Activated CD4-positive, alpha-beta T cell treated with anti-CD3 and anti-CD28 coated beads, Interleukin-10, Interleukin-2, amounts not matched to agents 100 ng/mL and 50 ng/mL, durations not matched to agents 16 hours and 8 hours (primary cell): ENCODE measurements at places on chromosomes 5 and 9.

GRCh38 chr9:131477367-131477766 is 25.4 kb upstream of the POMT1 start:
- no peak for DNase-seq

- DNase-seq, result no peak
Observed at GRCh38 chr5:158855510-158855909, 244.2 kb downstream of the EBF1 start.

- DNase-seq, result no peak
Observed at GRCh38 chr9:18542837-18543405, 69.0 kb downstream of the ADAMTSL1 start.

GRCh38 chr9:68949271-68950000 is 64.5 kb downstream of the PRKACG start:
- DNase-seq, result peak; percentile 47

GRCh38 chr5:112848116-112848811 is 12.8 kb upstream of the SRP19 start:
- peak; percentile 75 for DNase-seq

GRCh38 chr5:115349001-115349817 is 52.8 kb upstream of the CCDC112 start:
- no peak for DNase-seq

- DNase-seq, result no peak
Observed at GRCh38 chr9:15144622-15145061, 162.4 kb downstream of the TTC39B start.

DNA sequence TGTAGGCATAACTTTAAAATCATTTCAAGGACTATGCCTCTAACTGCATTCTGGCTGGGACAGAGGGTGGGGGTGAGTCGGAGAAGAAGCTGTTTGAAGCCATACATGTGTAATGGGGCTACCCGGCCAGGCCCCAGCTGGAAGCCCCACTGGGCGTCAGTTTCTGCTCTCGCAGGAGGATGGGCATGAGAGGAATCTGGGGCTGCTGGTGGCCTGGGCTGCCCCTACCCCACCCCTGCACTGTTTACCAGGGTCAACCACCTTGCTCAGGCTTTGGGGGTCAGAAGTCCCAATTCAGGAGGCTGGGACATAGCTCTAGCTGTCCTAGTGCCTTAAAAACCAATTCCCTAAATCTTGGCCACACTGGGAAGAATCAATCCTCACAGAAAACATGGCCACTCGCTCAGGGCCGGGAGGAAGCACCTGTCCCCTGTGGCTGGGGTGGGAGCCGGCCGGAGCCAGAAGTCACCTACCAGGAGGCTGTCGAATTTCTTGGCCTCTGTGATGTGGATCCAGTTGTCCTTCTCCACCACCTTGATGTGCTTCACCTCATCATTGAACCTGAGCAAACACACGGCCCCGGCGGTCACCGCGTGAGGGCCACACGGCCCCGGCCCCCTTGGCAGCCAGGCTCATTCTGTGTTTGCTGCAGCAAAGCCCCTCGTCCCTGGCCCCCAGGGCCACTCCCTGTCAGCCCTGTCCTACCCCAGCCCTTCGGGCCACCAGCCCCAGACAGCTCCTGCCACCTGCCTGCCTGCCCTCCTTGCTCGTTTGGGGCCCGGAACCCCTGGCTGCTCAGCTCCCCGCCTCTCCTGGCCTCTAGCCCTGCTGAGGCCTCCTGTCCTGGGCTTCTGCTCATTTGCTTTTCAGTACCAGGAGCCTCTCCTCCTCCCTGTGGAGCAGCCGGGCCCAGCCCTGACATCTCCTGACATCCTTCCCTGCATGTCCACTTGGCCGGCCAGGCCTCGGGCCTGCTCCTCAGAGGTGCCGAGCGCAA is 33.6 kb upstream of the SARDH start:
- no peak for DNase-seq

- DNase-seq, result peak; percentile 69
Observed at GRCh38 chr5:169702693-169703481, 65.8 kb downstream of the DOCK2 start.

GRCh38 chr5:4023091-4023752 is 427.6 kb downstream of the IRX1 start:
- no peak for DNase-seq

- no peak for DNase-seq
Observed at GRCh38 chr5:67315082-67315989, 118.7 kb upstream of the CD180 start.

GRCh38 chr9:76718166-76718565 is 46.1 kb upstream of the PCA3 start:
- DNase-seq, result no peak

GRCh38 chr5:81773574-81773973 is 22.7 kb upstream of the SSBP2 start:
- DNase-seq, result no peak

DNA sequence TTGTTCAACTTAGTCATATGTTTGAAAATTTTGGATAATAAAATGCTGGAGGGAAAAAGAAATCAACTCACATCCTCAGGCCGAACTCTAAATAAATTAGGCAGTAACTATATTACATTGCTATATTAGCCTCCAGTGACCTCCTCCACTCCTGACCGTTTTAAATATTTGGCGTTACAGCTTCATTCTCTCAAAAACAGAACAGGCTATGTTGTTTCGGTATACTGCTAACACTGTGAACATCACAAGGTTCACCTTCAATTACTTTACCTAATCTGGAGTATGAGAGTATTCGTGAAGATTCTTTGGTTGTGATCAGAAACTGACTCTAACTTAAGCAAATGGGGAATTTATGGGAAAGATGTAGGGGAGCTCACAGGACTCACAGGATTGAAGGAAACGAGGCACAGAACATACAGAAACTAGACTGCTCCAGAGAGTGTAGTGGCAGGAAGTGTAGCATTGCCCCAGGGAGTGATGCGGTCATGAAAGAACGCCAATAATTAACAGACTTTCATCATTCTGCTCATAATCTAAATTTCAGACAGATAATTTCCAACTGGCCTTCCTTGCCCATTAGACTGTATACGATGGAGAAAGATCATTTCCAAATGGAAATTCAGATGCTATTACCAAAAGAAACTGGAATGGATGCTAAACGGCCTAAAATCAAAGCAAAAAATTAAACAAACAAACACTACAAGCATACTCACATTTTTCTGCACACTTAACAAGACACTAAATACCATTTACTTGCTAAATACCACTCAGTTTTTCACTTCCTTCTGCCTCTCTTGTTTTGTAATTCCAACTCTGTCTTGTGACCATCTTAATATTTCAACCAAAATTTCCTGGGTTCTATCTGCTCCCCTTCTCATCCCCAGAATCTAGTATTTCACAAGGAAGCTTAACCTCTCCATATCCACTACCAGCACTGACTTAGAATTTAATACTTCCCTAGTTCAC is 110.1 kb upstream of the LPAR1 start:
- DNase-seq, result no peak

DNA sequence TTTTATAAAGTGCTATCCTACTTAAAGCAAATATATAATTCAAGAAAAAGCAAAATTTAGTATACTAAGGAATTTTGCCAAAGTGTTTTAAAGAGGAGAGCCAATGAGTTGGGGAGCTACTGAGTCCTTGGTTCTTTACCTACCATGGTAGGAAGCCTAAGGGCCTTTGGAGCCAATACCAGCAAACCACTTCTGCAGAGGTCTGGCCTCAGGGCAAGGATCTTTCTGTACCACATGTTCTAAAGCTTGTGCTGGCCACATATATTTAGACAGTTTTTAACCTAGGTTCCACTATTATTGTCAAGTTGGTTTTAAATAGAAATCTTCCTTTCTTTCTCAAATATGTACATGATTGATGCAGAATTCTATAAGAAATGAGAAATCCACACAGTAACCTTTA is 172.3 kb upstream of the NREP start:
- DNase-seq, result no peak

GRCh38 chr5:112878760-112879159 is 17.7 kb downstream of the SRP19 start:
- DNase-seq, result peak; percentile 82

DNA sequence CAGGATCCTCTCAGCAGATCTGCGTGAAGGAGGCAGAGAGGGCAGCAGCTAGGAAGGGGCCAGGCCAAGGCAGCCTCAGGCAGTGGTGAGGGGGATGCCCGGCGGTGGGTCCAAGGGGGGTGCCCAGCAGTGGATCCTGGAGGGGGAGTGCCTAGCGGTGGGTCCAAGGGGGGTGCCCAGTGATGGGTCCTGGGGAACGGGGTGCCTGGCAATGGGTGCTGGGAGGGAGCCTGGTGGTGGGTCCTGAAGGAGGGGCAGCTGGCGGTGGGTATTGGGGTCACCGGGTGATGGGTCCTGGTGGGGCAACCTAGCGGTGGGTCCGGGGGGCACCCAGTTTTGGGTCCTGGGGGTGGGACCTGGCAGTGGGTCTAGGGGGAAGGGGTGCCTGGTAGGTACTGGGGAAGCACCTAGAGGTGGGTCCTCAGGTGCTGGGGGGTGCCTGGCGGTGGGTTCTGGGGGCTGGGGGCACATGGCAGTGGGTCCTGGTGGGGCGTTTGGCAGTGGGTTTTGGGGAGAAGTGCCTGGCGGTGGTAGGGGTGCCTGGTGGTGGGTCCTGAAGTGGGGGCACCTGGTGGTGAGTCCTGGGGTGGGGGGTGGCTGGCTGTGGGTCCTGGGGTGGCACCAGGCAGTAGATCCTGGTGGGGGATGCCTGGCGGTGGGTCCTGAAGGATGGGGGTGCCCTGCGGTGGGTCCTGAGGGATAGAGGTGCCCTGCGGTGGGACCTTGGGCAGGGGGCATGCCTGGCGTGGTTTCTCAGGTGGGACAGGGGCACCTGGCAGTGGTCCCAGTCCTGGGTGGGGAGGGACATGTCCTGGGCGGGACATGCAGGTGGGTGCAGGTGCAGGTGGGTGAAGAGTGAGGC is 1.9 kb downstream of the LRRC14B start:
- no peak for DNase-seq

DNA sequence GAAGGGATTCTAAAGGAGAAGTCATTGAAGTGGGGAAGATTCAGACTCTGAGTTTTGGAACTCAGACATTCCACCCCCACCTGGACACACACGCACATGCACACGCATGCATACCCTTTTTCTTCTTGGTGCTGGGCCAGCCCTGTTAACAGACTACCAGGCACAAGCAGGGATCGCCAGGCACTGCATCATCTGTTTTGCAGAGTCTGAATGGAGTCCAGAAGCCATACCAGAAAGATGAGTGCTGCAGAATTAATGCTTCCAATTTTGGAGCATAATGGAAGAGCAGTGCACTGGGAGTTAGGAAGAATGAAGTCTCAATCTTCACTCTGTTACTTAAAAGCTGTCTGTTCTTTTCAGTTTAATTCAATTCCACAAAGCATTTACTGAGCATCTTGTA is 95.5 kb downstream of the PDE8B start:
- DNase-seq, result no peak

GRCh38 chr9:105083256-105083655 is 155.3 kb upstream of the ABCA1 start:
- DNase-seq, result no peak

- no peak for DNase-seq
Observed at GRCh38 chr5:66863243-66864170, 267.3 kb downstream of the MAST4 start.

- DNase-seq, result peak; percentile 14
Observed at GRCh38 chr5:158881091-158881880, 218.4 kb downstream of the EBF1 start.

GRCh38 chr5:449151-449550 is 6.2 kb downstream of the EXOC3 start:
- no peak for DNase-seq

DNA sequence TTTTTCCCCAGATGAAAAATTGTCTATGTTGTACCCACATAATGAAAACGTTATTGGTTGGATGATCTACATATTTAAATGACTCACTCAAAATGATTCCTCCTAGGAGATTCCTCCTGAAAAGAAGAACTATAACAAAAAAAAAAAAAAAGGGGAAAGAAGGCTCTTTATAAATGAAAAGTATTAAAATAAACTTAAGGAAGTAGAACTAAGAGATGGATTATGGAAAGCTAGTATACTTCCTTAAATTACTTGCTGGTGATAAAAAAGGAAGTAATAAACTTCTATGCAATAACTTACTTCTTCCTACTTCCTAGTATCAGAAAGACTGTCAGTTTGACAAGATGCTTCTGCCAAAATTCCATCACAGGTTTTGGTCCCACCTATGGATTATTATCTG is 1087.7 kb downstream of the CDH12 start:
- no peak for DNase-seq

DNA sequence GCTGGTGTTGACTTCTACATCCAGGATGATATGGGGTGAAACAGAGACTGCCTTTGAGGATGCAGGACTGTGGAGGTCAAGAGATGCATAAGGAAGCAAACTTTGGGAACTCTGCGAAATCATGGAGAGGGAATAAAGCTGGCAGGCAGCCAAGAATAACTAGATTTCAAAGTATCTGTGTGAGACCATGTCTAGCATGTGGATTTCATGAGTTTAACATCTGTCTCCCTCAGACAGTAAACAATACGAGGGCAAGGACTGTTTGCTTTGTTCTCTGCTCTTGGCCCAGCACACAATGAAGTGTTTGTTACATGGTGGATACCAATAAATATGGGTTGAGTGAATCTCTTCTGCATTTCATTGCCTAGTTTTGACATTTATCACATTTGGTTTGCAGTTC is 71.3 kb downstream of the RASEF start:
- DNase-seq, result no peak

DNA sequence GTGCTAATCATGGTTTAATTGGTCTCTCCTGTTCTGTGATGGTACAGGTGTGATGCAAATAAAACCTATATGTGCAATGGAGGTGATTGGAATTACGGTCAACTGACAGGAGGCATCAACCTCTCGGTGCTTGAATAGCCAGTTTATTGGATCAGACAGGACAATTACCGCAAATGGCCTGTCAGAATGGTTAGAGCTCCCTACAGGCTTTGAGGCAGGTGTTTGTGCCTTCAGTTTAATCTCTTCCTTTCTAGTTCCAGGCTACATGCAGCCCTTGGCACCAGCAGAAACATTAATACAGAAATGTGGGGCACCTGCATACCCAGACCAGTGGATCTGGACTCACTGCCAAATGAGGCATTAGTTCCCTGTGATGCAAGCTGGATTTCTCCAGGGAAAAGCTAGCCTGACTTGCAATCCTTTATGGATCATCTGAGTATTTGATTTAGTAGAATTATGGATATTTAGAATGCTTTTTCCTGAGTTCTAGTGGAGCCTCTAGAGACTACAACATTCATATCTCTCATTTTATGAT is 128.6 kb downstream of the MAT2B start:
- DNase-seq, result no peak

DNA sequence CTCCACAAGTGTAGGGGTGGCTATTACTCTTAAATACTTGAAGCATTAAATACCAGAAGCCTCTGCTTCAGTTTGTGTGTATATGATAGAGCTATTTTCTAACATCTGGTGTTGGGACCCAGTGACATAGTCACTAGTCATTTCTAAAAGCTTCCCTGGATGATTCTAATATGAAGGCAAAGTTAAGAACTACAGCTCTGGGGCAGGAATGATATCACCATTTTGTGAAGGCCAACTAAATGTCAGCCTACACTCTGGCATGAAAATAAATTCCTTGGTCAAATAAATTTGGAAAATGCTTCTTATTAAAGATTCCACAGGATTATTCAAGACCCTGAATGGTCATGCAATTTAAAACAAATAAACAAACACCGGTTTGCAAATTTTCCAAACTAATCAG is 197.7 kb downstream of the PLK2 start:
- no peak for DNase-seq
